T-helper 2 cell treated with Interferon-gamma antibody and Interleukin-4, amounts not matched to agents 5 μg/mL and 100 μg/mL, for 36 hours (primary cell): ENCODE measurements at places on chromosomes 11 and 22.
A peak's percentile ranks its signal among the peaks of the same experiment; 100 is the strongest.

GRCh38 chr22:23256986-23257888 is 76.9 kb downstream of the BCR start:
- DNase-seq = no peak

- DNase-seq = no peak
Observed at GRCh38 chr11:86275493-86276370, 26.3 kb upstream of the HIKESHI start.

- peak; percentile 9 for DNase-seq
Observed at GRCh38 chr11:16945671-16946469, 68.3 kb downstream of the PLEKHA7 start.

DNA sequence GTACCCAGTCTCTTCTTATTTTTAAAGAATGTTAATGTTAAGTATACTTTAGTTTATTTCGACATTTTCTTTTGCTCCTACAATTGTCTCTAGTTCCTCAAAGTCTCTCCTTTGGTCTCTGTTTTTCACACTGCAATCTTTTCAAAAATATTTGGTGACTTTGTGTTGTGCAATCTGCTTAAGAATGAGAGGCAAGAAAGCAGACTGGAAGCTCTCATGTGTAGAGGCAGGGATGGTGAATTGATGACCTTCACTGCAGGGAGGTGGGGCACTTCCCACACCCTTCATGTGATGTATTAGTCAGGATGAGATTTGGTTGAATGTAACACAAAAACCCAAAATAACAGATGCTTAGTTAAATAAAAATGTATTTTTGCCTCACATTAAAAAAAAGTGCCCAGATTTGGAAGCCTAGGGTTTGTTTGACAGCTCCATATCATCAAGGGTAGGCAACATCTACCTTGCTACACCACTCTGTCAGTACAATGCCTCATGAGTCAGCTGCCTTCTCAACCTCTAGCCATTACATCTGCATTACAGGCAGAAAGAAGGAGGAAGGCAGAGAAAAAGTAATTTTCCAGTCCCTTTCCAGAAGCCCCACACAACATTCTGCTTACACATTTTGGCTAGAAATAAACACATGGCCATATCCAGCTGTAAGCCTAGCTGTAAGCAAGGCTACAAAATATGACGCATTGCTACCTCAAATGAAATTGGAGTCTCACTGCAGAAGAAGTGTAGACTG is 3.8 kb upstream of the MMP27 start:
- DNase-seq = no peak

DNA sequence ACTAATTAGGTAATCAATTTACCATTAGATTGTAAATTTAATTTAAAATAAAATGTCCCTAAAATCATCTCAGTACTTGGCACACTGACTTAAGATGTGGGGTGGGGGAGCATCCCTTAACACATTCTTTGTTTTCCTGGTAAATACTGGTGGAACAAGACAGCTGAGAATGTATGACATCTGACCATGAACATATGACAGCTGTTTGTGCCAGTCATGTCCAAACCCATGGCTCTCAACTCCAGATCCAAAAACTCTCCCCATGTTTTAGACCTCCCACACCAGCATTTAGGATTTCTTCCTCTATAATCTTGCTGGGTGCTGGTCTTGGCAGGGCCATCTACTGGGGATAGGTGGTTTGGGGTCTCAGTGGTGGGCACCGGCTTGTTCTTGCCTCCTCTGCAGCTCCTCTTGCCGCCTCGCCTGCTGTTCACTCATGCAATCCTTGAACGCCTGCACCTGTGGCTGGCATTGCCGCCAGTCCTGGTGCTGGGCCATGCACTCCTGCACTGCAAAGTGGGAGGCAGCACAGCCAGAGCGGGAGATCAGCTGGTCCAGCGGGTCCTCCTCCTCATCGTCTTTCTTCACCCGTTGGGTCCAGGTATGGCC is 3.8 kb downstream of the COA4 start:
- no peak for DNase-seq
